Dermis microvascular lymphatic vessel endothelial cell (primary cell): ENCODE measurements at places on chromosomes 2 and 18. TPM values are rescaled to one million over a fixed set of nuclear protein-coding genes. Genes with fewer than 3 reads are reported as not detected.

SPP2 gene
- total RNA-seq, result not detected in 2 replicates

IL1RL2 gene
- 0.13 and 0.25 TPM in 2 replicates for total RNA-seq

DNA sequence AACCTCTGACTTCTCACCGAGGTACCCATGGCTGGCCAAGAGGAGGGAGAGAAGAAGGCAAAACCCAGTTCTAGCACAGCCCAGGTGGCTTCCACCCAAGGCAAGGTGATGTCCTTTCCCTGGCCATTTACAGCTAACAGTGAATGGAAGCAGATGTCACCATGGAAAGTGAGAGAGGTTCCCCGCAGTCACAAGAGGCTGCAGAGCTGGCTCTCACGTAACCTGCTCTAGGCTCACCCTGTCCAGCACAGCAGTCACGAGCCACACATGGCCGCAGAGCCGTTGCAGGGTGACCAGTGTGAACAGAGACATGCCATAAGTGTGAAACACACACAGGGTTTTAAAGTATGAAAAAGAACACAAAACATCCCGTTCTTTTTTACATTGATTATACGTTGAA lies 169.4 kb downstream of the TNS1 start:
- no peak for DNase-seq

- DNase-seq, result no peak
These were observed 71.0 kb upstream of the SP3 start for GRCh38 chr2:174035981-174036742.

GRCh38 chr18:67232406-67232805 lies 284.1 kb downstream of the DSEL start:
- peak; percentile 80 for DNase-seq
